ENCODE measurements at places on chromosomes 16 and 17.

GRCh38 chr17:73431401-73432205, 119.8 kb upstream of the CDC42EP4 start:
- no peak for DNase-seq

GRCh38 chr17:79446399-79447009, 164.3 kb downstream of the RBFOX3 start:
- DNase-seq, result no peak

- DNase-seq, result no peak
Observed at GRCh38 chr16:28108590-28109247, 45.2 kb upstream of the GSG1L start.

DNA sequence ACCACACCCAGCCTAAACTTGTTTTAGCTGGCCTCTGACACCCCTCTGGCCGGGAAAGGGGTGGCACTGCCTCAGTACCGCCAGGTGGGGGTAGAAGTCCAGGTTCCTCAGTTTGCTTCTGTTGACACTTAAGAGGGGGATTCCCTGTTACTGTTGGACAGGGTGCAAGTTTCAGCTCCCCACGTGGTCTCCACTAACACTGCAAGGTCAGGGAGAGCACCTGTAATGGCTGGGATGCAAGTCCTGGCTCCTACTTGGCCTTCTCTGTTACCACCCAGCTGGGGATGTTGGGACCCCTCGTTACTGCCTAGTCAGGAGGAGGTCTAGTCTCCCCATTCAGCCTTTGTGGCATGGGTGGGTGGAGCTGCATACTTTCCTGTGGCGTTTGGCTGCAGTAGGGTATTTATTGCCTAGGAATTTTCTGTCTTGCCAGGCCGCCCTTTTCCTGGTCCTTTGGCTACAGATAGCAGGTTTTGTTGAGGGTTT, 10.6 kb upstream of the MFAP4 start:
- DNase-seq, result no peak

DNA sequence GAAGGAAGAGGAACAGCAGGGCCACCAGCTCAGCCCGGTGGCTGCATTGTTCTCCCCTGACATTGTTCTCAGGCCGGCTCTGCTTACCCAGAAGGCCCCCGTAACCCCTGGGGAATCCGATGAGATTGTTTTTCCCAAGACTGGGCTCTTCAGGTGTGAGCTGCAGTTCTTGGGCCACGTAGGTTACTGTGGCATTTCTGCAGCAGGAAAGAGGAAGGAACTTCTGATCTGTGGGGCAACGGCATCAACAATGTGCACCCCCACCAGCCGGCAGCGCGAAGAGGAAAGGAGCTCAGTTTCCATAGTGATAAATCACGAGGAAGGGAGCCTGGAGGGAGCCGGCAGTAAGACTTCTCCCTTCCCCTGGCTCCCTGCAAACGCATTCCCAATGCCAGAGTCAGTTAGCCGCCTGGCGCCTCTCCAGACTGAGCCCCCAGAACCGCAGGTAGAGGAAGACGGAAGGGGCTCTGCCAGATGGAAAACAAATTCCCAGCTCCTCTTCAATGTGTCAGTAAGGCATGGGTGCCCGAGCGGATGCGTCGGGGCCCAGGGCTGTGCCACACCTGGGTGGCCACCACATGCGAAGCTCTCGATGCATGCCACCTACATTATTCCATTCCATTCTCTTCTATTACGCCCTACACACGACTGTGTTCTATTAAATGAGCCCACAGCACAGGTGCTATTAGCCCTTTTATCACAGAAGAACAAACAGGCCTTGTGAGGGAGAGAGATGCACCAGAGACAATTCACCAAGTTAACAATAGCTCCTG, 21.5 kb upstream of the PECAM1 start:
- peak; percentile 45 for DNase-seq

DNA sequence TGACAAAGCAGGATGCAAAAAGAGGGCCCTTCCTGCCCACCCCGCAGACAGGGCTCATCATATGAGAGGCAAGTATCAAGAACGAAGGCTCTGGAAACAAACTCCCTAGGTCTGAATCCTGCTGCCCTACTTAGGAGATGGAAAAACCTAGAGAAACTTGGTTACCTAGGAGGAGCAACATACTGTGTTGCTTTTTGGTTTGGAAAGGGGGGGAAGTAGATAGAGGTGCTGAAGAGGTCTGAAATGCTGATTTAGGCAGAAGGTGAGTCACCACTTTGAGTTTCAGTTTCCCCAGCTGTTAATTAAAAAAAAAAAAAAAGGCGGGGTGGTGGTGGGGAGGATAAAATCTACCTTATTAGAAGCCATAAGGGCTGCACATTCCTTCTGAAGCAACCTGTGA, 1.5 kb downstream of the N4BP1 start:
- no peak for DNase-seq

DNA sequence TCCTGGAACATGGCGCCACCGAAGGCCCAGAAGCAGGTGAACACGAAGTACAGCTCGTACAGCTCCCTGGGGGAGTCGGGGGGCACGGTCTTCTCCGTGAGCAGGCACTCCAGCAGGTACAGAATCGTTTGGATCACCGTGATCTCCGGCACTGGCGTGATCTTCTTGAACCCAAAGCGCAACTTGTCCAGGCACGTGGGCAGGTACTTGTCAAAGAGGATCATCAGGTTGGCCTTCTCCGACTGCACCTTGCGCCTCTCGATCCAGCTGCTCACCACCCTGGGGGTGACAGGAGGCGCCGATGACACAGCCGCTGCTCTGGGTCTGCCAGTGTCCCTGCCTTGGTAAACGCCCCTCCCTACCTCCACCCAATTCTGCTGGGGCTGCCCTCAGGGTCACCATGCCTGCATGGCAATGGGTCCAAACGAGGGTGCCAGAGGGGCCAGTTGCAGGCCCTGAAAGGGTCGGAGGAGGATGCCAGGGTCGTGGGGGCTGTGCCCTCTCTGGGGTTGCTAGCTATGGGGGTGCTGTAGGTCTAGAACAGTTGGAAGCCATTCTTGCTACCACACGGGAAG, 90.9 kb downstream of the DNAH17 start:
- DNase-seq, result no peak

GRCh38 chr16:54049591-54050458, 236.8 kb downstream of the IRX3 start:
- DNase-seq, result peak; percentile 33

- DNase-seq, result no peak
Observed at GRCh38 chr16:78326731-78327130, 227.3 kb downstream of the WWOX start.

GRCh38 chr17:17275971-17276370, 5.1 kb downstream of the COPS3 start:
- DNase-seq, result no peak

GRCh38 chr16:3472878-3473595, 22.3 kb downstream of the C16orf90 start:
- DNase-seq, result no peak

GRCh38 chr17:67836205-67836987, 11.1 kb downstream of the BPTF start:
- no peak for DNase-seq

DNA sequence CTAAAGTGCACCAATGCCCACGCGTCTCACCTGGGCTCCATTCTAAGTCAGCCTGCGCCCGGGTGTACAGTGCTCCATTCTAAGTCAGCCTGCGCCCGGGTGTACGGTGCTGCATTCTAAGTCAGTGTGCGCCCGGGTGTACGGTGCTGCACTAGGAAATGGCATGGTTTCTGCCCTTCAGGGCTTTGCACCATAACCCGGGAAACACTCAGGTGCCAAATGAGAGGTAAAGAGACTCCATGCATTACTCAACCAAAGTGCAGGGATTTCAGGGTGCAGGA, 29.2 kb upstream of the FASN start:
- no peak for DNase-seq

- no peak for DNase-seq
Observed at GRCh38 chr17:17112628-17113200, 70.5 kb downstream of the MPRIP start.

DNA sequence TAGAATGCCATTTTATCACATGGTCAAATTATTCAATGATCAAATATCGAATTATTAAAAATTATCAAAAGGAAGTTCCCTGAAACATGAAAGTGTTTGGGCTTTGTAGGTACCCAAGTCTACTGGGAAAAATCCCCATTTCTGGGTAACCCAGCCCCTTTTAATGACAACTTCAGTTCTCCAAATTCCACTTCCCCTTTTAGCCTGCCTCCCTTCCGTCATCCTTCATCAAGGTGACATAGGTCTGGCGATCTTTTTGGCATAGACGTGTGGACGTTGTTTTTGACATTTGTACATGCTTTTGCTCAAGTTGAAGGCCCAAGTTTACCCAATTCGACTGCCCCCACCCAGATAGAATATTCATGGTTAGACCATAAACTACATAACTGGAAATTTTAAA, 660.9 kb downstream of the MAF start:
- DNase-seq, result no peak

DNA sequence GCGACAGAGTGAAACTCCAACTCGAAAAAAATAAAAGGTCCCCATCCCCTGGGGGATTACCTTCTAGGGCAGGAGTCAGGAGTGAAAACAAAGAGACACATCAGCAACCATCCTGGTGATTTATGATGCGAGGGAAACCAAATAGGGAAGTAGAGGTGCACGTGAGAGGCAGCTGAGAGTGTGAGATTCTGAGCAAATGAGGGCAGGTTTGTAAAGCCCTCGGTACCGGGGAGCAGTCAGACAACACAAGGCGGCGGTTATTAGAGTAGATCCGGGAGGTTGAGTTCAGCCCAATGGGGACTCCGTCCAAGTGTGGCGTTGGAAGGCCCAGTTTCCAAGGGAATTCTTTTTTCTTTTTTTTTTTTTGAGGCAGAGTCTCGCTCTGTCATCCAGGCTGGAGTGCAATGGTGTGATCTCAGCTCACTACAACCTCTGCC, 7.4 kb upstream of the ARMC7 start:
- DNase-seq, result no peak

GRCh38 chr16:69937465-69937951, 13.6 kb upstream of the CLEC18A start:
- no peak for DNase-seq

GRCh38 chr16:71647391-71647790, 21.4 kb downstream of the MARVELD3 start:
- DNase-seq, result no peak

DNA sequence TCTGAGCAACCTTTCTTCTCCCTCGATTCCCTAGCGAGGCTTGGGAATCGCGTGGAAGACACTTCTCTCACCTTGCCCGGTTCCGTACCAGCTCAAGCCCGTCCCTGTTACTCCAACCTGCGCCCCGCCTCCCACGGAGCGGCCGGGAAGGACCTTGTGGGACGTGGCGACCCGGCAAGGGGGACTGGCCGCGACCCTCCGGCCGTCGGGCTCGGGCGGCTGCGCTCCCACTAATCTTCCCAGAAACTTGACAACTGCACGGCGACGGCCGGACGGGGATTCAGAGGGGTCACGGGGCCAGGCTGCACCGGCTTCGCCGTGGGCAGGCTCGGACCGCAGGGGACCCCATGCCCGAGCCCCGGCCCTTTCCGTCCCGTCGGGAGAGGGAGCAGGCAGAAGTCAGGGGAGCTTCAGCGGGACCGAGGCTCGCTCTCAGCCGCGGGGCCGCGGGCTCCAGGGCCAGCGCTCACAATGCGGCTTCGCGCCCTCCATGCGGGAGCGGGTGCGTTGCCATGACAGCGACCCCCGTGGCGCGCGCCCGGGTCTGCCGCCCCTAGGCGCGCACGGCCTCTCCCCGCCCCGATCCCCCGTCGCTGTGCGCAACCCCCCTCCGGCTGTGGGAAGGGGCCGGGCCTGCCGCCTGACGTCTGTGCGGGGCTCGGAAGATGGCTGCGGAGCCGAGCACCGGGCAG, at the start of gene SGSM2:
Gene SGSM2, plus strand, starts transcription at position 650 of the 692 bp plus-strand sequence. CDS start 188 bp downstream, outside the sequence.
- DNase-seq, result peak; percentile 71

- DNase-seq, result no peak
Observed at GRCh38 chr17:56505154-56505756, 88.2 kb upstream of the NOG start.

GRCh38 chr16:49856672-49857330, 889 bp upstream of the ZNF423 start:
- DNase-seq, result peak; percentile 63

- no peak for DNase-seq
Observed at GRCh38 chr16:67111951-67112444, 2.3 kb downstream of the PHAF1 start.

Data from NCI-H1092 (cell line).